ENCODE measurements at places on chromosomes 16 and 17. TPM values are rescaled to one million over a fixed set of nuclear protein-coding genes. Genes with fewer than 3 reads are reported as not detected.

DNA sequence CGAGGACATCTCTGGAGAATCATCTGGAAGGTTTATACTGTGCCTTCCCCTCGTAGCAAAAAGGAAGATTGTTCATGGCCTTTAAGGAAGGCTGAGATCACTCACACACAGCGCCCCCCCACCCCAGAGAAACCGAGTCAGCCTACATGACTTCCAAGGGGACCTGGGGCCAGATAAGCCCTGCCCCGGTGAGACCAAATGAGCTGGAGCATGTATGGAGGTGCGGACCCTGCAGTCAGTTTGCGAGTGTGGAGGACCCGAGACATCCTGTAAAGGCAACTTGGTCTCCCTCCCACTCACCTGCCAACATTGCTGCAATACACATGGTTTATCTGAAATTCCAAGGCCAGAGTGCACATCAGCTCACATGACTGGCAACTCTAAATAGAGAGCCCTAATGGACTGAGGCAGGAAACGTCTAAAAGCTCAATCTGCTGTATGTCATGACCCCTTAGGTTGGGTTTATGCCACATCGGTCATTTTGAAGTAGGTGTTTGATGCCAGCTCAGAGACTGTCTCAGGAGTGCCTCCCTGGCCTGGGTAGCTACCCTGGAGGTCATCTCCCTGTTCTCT lies 233.6 kb downstream of the CPPED1 start:
- no peak for DNase-seq
- no peak overlapping the region for H3K27ac ChIP-seq
- peaks cover 16% of the 10 kb centered on the region for H3K4me1 ChIP-seq
- no peaks in the 10 kb centered on the region for H3K27me3 ChIP-seq

- H3K4me1 ChIP-seq, result no peaks in the 10 kb centered on the region
- no peaks in the 10 kb centered on the region for H3K27me3 ChIP-seq
- no peak for DNase-seq
- H3K27ac ChIP-seq, result no peak overlapping the region
- H3K4me3 ChIP-seq, result no peak overlapping the region
These were observed 33.5 kb upstream of the DNAH9 start for GRCh38 chr17:11564589-11565380.

DNA sequence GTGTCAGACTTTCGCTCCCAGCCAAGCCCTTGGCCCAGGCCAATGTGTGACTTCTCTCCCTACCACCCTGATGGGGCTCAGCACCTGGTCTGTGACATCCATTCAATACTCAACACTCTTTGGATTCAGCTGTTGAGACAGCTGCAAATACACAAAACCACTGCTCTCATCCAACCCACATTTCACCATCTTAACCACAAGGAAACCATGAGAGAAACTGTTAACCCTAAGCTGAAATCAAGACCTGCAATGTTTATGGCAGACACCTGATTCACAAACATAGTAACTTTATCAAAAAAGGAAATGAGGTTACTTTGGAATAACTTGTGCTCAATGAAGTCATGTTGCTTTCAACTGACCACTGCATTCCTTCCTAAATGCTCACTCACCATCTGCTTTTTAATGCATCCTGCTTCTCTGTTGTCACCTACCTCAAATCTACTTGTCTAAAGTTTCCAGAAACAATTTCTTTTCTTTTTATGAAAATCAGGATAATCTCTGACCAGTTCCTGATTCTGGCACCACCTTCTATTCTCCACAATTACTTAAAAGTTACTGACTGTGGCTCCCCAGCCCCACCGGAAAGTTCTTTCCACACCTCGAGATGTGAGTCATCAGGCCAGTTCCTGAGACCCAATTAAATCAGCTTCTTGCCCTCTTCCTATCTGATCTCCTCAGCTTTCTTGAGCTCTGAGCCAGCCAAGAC lies 88.2 kb downstream of the NOG start:
- H3K27me3 ChIP-seq, result peaks cover 21% of the 10 kb centered on the region
- no peak overlapping the region for H3K27ac ChIP-seq
- no peak for DNase-seq

The B4GALNT2 gene
- total RNA-seq, result not detected

GRCh38 chr17:61496957-61497653 lies 44.9 kb downstream of the TBX4 start:
- no peak overlapping the region for H3K27ac ChIP-seq
- H3K4me3 ChIP-seq, result no peak overlapping the region
- no peak for DNase-seq
- peaks cover 10% of the 10 kb centered on the region for H3K27me3 ChIP-seq
- no peaks in the 10 kb centered on the region for H3K36me3 ChIP-seq

The SLC38A8 gene
- not detected for total RNA-seq

The DNASE1L2 gene
- 2.2 TPM for total RNA-seq

- no peaks in the 10 kb centered on the region for H3K36me3 ChIP-seq
- DNase-seq, result peak; percentile 57
- no peak overlapping the region for H3K4me3 ChIP-seq
- H3K4me1 ChIP-seq, result peaks cover 2% of the 10 kb centered on the region
- H3K27me3 ChIP-seq, result no peaks in the 10 kb centered on the region
- no peak overlapping the region for H3K27ac ChIP-seq
These were observed 92.8 kb downstream of the IRX3 start for GRCh38 chr16:54193665-54194333.

DNA sequence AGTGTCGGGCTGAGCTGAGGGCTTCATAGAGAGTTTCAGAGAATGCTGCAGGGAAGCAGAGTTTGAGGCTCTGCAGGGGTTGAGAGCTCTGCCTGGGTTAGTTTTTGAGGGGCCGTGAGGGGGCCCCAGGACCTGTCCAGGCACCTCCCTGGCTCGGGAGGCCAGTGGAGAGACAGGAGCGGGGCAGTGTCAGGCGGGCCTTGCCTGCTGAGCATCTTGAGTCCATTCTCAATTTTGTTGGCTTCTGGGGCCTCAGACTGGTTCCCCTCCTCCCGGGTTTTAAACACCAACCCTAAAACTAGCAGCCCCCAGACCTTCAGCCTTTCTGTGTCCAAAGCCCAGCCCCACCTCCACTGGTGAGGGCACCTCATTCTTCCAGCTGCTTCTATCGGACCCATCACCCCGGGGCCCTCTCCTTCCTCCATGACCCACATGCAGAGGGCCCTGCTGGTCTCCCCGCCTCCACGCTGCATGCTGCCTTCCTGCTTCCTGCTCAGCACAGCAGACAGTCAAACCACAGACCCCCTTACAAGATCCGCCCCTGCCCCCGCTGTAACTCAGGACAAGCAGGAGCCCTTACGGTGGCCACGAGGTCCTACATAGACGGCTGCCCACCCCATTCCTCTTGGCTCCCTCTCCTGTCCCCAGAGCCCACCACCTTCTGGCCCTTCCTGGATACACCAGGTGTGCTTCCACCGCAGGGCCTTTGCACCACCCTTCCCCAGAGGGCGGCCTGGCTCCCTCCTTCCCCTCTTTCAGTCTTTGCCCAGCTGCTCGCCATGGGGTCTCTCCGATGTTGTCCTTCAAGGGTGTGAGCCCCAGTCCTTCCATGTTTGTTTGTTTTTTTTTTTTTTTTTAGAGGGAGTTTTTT lies 3.8 kb downstream of the RNF213 start:
- H3K36me3 ChIP-seq, result peaks cover 22% of the 10 kb centered on the region
- no peaks in the 10 kb centered on the region for H3K27me3 ChIP-seq
- peak; percentile 75 for DNase-seq
- peak overlapping the region; percentile 90 for H3K4me3 ChIP-seq
- H3K27ac ChIP-seq, result peak overlapping the region; percentile 92
- peaks cover 30% of the 10 kb centered on the region for H3K4me1 ChIP-seq

- peak; percentile 62 for DNase-seq
- H3K4me3 ChIP-seq, result peak overlapping the region; percentile 49
- peak overlapping the region; percentile 77 for H3K27ac ChIP-seq
- H3K27me3 ChIP-seq, result peaks cover 5% of the 10 kb centered on the region
These were observed 2.0 kb downstream of the NCBP3 start for GRCh38 chr17:3843935-3844516.

DNA sequence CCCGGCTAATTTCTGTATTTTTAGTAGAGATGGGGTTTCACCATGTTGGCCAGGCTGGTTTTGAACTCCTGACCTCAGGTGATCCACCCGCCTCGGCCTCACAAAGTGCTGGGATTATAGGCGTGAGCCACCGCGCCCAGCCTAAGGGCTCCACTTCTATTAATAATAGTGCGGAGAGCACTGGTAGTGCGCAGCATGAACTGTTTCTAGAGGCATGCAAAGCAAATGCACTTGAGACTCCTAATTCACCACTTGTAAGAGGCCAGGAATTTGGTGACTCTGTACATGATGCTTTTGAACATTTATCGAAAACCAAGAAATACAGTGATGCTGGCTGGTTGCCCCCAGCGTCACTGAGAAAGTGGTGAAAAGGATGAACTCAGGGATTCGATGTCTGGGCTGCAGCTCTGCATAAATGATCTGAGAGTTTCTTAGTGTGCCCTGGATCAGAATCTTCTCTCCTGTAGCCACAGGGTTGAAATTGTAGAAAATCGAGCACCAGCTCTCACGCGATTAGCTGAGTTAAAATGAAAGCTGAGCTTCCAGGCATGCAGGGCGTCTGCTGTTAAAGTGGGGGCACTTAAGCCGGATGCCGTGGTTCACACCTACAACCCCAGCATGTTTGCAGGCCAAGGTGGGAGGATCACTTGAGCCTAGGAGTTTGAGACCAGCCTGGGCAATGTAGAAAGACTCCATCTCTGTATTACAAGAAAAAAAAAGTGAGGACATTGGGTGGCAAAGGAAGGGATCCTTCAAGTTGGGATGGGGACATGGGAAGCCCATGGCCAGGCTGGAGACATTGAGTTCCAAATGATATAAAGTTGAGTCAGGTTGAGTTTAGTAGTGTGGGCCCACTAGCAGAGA lies 4.8 kb downstream of the RNF213 start:
- H3K27me3 ChIP-seq, result no peaks in the 10 kb centered on the region
- peaks cover 24% of the 10 kb centered on the region for H3K36me3 ChIP-seq
- H3K4me1 ChIP-seq, result peaks cover 31% of the 10 kb centered on the region
